ENCODE measurements at places on chromosomes 4 and X.

DNA sequence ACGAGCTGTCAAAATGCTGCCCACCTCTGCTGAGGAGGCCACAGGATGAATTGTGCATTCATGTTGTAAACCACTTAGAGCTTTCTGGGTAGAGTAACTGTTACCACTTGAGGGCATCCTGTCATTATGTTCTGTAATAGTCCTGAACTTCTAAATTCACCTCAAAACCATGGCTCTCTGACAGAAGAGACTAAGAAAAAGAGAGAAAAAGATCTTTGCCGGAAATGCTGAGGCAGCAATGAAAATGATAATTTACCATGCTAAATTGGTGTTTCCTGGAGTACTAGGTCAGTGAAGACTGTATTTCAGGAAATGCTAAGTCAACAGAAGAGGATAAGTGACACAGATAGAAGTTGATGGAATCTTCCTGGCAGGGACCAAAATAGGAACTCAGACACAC lies 942.3 kb upstream of the SLIT2 start:
- no peak for DNase-seq

GRCh38 chrX:119189115-119189514 lies 47.0 kb upstream of the PGRMC1 start:
- DNase-seq = no peak

GRCh38 chrX:20265726-20266681 lies 705 bp downstream of the RPS6KA3 start:
- no peak for DNase-seq

GRCh38 chrX:31271615-31272471 lies 200.0 kb upstream of the FTHL17 start:
- DNase-seq = no peak

GRCh38 chrX:50747471-50747900 lies 66.5 kb downstream of the SHROOM4 start:
- peak; percentile 35 for DNase-seq

DNA sequence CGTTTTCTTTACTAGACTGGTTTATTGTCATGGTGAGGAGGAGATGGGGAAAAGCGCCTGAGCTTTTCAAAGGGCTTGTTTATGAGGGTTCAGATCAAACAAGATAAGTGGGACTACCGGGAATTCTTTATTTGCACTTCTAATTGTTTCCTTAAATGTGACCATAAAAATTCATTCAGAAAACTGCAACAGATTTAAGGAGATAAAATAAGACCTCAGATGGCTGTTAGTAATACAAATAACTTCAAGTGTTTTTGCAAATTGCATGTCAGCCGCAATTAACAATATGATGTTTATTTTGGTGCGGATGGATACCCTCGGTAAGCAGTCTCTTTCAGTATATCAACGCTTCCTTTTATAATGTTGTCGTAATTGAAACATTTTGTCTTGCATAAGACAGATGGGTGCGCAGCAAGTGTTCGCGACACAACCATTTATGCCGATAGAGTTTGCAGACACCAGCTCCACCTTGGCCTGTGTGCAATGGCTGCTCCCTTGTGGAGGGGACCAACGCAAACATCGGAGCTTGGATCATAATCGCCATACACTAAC lies 151.0 kb downstream of the C4orf33 start:
- DNase-seq = no peak

DNA sequence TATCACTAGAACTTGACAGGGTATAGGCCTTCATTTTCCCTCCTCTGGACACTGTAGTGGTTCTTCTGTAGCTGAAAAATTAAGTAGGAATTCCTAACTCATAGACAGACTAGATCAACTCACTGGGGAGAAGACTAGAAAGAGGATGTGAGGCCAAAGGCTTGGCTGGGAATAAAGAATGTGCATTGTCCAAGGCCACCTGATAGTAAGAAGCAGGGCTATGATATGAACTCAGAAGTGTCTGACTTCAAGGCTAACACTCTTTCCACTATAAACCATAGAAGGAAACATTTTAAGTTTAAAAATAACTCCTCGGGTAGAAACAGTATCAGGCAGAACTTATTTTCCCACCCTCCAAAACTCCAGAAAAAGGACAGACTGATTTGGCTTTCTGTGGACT lies 346.6 kb downstream of the OPHN1 start:
- no peak for DNase-seq

- DNase-seq = peak; percentile 43
These were observed 143.6 kb downstream of the TMEM164 start for GRCh38 chrX:110146521-110146920.

GRCh38 chrX:39679497-39680157 lies 418.1 kb downstream of the BCOR start:
- no peak for DNase-seq

DNA sequence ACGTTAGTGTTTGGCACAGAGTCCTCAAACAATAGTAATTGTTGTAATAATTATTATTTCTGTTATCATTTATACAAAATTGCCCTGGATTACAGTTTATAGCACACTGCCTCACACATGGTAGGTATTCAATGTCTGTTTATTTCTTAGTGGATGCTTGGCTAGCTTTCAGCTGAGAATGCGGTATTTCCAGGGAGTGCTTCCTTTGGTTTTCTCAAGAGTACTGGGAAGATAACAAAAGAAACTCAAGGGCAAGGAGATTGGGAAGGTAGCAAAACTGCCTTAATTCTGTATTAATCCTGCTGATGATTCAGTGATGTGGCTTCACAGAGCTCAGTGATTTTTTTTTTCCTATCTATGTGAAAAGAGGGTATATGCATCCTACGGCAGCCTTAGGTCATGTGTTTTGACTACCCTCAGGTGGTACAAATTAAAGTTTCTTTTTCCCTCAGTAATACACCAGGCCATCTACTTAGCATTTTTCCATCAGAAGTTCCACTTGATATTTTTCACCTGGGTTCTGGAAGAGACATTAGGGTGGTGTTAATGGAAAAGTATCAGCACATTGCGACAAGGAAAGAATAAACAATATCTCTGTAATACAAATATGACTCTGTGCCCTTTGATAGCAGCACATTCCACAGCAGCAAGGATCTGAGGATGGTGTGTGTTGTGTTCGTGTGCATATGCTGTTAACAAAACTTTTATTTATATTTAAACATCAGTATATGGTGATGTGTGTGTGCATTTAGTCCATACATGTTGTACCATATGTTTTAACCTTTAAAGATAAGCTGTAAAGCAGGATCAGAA lies 124.3 kb upstream of the RASGEF1B start:
- no peak for DNase-seq

- no peak for DNase-seq
These were observed 557.0 kb downstream of the SPRY1 start for GRCh38 chr4:123953566-123953965.

GRCh38 chrX:134738986-134739740 lies 80.9 kb upstream of the PLAC1 start:
- no peak for DNase-seq

DNA sequence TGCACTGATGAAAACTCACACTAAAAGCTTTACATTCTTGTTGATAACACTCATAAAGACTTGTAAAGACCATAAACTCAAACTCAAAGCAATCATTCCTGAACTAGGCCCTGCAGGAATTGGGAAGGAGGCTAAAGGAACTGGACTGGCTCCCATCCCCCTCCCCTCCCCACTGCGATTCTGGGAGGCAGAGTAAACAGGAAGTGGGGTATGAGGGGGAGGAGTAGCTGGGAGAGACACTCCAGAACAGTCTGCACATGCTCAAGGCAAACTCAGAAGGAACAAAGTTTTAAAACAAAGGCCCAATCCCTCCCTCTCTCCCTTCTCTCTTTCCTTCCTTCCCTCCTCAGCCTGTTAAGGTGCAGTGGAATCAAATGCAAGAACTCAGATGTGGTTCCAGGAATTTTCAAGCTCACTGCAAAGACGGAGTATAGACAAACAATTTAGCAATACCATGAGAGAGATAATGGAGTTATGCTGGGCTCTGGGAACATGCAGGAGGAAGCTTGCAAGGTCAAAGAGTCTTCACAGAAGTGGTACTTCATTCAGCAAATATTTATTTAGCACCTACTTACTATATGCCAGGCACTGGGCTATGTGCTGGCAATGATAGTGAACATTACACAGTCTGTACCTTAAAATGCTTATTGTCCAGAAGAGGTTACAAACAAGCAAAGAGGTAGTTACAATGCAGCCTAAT lies 15.9 kb downstream of the MID1IP1 start:
- DNase-seq = no peak

DNA sequence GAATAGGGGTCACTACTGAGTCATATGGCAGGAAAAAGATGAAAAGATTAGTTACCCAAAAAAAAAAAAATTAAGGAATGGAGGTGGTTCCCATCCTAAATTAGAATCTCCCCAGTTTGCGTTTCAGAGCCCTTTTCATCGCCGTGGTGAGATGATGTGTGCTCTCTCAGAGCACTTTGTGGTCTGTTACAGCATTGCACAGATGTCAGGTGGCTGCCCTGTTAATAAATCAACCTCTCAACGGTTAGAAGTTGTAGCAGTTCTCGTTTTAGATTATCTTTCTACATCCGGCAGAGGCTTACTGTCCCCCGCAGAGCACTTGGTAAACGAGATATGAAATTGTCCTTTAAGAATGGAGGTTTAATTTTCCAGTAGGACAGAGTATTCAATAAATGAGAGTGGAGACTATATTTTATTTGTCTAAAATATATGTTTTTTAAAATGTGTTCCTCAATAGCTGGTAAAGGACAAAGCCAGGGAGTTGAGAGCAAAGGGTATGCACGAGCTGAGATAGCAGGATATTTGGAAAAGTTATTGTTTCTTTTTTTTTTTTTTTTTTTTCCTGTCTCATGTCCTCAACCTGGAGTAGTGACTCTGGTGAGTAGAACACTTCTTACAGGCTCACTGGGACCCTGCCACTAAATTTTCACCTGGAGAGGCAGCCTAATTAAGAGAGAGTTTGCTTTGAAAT lies 26.9 kb downstream of the AFF1 start:
- no peak for DNase-seq

GRCh38 chr4:148205476-148205875 lies 236.7 kb downstream of the NR3C2 start:
- DNase-seq = no peak

- no peak for DNase-seq
These were observed 20.5 kb upstream of the CYBB start for GRCh38 chrX:37759351-37759750.

- no peak for DNase-seq
These were observed 371.0 kb downstream of the CCSER1 start for GRCh38 chr4:90498175-90498574.

DNA sequence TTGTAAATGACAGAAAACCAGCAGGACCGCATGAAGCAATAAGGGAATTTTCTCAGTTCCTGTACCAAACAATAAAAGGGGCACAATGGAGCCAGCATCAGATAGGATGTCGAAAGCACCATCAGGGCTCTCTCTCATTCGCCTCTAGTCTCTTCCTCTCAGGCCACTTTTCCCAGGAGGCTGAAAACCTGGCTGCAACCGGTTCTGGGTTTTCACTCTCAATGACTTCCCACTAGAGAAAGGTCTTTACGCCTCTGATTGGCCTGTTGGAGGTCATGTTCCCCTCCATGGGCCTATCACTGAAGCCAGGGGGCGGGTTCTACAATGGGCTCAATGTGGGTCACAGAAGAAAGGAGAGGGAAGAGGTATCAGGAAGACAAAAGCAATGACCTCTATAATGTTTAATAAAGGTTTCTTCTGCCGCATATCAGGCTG lies 29.3 kb downstream of the ZNF827 start:
- peak; percentile 19 for DNase-seq

GRCh38 chrX:51641421-51642021 lies 22.8 kb upstream of the CENPVL3 start:
- DNase-seq = peak; percentile 15

DNA sequence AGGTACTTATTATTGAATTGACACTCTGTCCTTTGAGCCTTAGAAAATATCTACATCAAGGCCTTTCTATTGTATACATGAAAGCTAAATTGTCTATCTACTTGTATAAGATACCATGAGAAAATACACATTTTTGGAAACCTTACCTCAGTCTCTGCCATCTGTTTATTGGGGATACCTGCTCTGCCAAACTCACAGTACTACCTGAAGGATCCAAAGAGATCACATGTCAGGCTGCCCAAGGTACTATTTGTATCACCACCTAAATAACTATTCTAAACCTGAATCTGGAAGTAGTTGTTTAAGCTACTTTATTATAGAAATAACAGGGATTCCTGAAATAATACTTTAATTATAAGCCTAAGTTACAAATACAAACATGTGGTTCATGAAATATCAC lies 126.2 kb downstream of the PALLD start:
- no peak for DNase-seq

DNA sequence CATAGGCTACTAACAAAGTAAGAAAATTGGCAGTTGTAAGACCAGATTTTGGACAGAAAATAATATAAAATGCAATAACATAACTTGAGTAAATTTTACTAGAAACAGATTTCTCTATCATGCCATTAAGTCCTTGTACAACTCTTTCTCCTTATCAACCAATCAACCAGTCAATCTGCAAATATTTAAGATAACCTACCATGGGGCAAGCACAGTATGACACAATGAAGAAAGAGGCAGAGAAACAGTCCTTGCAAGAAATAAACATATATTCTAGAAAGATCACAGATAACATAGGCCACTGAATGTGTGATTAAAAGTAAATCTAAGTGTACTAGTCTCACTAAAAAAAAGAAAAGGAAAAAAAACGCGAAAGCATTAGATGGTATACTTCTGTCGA lies 194.8 kb downstream of the PPP3CA start:
- DNase-seq = no peak

GRCh38 chr4:38209654-38210053 lies 249.5 kb downstream of the PTTG2 start:
- no peak for DNase-seq

- no peak for DNase-seq
These were observed 96.7 kb upstream of the FTHL17 start for GRCh38 chrX:31168551-31168950.

DNA sequence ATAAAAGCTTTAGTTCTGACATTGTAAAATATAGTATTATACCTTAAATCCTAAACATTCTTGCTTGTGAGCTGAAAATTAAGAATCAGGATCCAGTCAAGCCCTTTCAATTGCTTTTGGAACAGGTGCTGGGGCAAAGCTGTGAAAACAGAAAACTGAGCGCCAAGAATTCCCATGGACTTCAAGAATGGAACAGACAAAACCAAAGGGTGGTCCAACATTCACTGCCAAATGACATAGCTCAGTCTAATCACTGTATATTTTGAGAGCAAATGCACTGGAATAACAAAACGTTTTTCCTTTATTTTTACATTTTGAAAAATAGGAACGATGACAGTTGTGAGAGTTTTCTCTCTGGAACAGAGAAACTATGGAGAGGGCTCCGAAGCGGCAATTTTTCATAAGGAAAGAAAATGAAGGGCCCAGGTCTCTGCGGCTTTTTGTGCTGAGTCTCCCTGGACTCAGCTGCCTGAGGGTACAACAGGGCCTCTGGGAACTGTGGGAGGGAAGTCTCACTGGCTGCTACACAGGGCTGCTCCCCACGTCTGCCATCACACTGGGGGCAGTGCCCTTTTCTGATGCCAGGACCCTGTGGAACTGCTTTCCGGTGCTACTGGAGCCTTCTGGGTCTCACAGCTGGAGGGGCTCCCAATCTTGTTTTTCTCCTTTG lies 56.0 kb upstream of the BMPR1B start:
- no peak for DNase-seq

- DNase-seq = no peak
These were observed 32.9 kb upstream of the DCX start for GRCh38 chrX:111444881-111445280.

All from kidney capillary endothelial cell (primary cell).